ENCODE measurements at places on chromosomes 4 and X.

DNA sequence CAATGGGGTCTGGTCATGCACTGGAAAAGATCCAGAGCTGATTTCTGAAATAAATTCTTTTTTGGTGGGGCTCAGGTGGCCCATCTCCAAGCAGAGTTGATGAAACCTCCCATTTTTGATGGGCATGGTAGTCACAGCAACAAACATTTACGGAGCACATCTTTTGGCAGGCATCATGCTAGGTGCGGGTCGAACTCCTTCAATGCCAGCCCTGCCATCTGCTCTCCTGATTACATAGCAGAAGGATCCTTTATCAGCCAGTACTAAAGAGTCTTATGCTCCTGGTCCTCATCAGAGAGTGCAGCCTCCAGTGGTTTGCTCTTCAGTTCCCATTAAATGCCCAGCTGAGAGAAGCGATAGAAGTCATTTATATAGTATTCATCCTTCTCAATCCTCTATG, 121.7 kb downstream of the GRXCR1 start:
- no peak for DNase-seq

DNA sequence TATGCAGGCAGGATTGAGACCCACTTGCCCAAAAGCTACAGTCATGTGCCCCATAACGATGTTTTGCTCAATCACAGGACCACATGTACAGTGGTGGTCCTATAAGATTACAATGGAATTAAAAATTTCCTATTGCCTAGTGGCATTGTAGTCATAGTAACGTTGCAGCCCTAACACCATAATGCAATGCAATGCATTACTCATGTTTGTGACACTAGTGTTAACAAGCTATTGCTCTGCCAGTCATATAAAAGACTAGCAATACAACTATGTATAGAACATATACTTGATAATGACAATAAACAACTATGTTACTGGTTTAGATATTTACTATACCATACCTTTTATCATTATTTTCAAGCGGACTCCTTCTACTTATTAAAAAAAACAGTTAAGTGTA, 50.6 kb downstream of the VGLL1 start:
- no peak for DNase-seq

GRCh38 chr4:6262176-6262575, 7.5 kb upstream of the WFS1 start:
- DNase-seq: no peak

GRCh38 chr4:79047316-79047715, 108.1 kb upstream of the PAQR3 start:
- no peak for DNase-seq

DNA sequence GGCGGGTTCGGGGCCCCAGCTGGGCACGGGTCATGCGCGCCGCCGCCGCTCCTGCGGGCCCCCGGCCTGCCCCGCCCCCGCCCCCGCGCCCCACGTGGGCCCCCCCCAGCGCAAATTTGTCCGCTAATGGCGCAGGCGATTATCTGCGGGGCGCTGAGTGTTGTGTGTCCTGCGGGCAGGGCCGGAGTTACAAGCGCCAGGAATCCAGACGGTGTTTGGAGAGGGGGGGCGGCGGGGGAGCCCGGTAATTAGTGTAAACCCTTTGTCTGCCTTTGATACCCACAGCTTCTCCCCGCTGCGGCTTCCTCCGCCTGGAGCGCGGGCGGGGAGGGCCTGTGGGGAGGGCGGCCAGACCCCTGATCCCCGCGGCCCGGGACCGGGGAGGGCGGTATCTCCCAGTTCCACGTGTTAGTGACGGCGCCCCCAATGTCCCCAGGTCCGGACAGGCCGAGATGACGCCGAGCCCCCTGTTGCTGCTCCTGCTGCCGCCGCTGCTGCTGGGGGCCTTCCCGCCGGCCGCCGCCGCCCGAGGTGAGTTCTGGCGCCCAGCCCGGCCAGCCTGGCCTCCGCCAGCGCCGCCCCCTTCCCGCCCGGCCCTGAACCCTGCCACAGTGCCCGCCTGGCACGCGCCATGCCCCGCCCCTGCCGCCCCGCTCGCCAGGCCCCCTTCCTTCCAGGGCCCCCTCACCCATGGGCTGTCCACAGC, 761 bp downstream of the FGFRL1 start:
- DNase-seq: peak; percentile 40

GRCh38 chrX:3176439-3176820, 135.2 kb downstream of the ARSF start:
- no peak for DNase-seq

- DNase-seq: no peak
Measured at GRCh38 chr4:152451496-152451895, 84.4 kb downstream of the FBXW7 start.

Data from DMS 273 treated with DMSO at 0.1 percent for 48 hours (cell line).